ENCODE measurements at places on chromosomes 5 and 9.
A peak's percentile ranks its signal among the peaks of the same experiment; 100 is the strongest.

- DNase-seq, result no peak
Measured at GRCh38 chr9:89865981-89866380, 261.2 kb downstream of the GADD45G start.

DNA sequence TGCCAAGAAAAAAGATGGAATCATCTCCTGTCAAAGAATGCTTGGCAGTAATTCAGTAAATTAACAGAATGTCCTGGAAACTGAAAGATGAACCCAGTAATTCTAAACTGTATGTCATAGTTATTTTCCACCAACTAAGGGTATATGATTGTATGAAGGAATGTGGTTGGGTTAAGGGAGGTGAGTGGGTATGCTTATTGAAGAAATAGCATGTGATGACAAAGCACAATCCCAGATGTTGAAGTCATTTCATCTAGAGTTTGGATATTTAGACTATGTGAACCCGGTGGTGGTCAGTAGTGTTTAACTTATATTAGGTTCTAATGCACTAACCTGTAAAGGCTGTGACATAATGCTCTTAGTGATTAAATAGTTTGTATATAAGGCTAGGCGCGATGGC lies 87.3 kb downstream of the CDKN2A start:
- no peak for DNase-seq

DNA sequence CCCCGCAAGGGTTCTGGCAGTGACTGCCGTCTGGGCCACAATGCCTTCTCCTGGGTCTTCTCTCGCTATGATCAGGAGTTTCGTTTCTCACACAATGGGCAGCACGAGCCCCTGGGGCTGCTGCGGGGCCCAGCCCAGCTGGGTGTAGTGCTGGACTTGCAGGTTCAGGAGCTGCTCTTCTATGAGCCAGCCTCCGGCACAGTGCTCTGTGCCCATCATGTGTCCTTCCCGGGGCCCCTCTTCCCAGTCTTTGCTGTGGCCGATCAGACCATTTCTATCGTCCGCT lies 7.0 kb downstream of the HDHD3 start:
- DNase-seq, result no peak

DNA sequence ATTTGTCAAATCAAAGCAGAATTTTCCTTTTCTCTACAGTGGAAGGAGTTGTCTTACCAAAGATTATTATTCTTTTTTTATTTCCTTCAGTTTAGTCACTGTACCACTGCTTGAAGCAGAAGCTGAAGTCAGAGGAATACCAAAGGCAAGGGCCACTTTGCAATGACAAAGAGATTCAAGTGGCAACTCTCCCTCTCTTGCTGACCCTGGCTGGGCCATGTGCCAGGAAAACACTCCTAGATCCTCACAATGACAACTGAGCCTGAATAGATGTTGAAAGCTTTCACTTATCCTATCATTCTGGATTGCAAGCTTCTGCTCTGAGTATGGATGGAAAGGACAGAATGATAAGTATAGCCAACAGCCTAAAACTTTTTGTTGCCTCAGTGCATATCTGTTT lies 618.3 kb downstream of the NR2F1-AS1 start:
- DNase-seq, result no peak

DNA sequence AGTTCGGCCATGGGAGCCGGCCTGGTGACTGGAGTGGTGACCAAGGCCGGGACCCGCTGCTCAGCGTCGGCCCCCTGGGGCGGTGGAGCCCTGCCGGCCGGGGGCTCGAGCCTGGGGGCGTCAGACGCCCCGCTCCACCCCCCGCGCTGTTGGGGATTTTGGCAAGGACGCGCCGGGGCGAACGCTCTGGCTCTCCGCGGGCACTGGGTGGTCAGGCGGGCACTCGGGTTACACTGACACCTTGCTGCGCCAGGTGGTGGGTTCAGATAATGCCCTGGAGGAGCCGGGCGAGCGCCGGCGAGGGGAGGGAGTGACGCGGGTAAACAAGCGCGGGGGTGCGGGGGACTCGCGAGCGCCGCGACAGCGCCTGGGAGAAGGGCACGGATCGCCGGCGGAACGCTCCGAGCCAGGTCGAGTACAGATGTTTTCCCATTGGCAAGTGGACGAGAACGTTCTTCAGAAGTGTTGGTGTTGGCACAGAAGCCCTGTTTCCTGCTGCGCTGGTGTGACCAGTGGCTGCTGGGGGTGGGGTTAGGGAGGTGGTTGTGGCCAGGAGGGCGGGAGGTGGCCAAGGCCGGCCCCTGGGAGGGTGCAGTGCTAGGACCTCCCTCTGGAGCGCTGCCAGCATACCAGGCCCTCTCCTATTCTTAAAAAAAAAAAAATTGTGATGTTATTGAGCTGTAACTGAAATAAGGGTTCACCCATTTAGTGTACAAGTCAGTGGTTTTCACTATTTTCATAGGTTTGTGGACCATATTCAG lies 773 bp downstream of the SQSTM1 start:
- peak; percentile 92 for DNase-seq

DNA sequence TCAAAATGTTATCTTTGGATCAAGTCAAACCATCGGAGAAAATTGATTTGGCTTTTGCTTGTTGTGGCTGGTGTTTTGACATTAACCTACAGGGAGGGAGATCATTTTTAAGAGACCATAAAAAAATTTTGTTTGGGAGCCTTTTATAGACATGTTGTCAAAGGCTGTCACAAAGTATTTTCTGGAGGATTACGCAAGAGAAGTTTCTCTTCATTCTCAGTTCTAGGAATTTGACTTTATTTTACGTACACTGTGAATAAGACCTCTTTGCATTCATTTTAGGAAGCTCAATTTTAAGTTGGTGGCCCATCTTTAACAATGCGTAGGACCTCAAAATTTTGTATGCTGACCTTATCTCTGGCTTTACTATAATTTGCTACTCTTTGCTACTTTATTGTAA lies 50.2 kb upstream of the SLC44A1 start:
- no peak for DNase-seq

DNA sequence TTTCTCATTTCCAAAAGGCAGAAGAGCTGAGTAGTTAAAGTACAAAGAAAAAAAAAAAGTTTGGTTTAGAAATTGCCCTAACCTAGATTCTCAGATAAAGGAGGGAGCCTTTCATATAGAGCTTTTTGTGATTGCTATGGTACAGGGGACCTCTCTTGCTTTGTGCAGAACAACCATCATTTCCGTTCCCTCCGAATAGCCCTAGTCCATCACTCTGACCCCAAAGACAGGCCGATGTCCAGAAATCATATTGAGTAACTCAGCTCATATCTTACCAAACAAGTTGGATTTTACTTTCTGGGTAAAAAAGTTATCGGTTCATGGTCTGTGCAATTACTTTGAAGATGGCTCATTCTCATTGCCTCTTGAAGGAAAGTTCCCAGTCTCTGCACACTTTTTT lies 36.7 kb upstream of the COL15A1 start:
- no peak for DNase-seq

- no peak for DNase-seq
Measured at GRCh38 chr5:56791396-56791795, 24.0 kb upstream of the MAP3K1 start.

- DNase-seq, result peak; percentile 44
Measured at GRCh38 chr5:23506329-23507236, 826 bp upstream of the PRDM9 start.

DNA sequence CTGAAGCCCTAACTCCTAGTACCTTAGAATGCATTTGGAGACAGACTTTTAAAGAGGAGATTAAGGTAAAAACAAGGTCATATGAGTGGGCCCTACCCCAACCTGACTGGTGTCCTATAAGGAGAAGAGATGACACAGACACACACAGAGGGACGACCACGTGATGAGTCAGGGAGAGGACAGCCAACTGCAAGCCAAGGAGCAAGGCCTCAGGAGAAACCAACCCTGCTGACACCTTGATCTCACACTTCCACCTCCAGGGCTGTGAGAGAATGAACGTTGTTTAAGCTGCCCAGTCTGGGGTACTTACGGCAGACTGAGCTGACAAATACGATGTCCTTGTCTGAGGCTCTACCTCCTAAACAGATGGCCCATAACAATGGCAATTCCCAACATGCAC lies 93.6 kb downstream of the ROR2 start:
- no peak for DNase-seq

DNA sequence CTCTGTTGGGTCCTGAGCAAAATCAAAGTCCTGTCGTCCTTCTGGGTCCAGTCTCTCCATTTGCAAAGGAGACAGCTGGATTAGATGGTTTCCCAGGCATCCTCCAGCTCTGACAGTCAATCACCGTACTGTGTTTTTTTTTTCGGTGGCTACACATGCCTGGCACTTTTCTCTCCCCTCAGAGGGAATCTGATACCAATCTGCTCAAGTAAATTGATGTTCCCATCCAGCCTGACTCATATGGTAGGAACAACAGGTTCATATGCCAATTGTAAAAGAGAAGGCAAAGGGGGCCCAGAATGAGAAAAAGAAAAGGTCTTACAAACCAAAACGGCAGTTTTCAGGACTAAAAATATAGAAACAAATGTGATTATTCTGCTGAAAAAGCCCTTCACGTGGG lies 1.2 kb downstream of the FBXO10 start:
- DNase-seq, result no peak

DNA sequence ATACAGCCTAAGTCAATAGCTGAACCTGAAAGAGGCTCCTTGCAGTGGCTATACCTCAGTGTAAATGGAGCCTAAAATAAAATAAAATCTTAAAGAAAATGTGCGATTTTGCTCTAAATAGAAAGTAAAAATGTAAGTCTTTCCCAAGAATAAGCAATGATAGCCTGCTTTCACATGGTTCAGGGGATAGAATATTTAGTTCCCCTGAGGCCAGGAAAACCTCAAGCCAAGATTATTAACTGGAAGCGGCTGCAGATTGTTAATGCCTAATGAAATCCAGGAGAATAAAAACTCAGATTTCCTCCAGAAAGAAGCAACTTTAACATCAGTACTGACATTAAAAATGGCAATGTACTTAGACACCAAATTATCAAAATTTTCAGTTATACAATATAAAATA lies 463.7 kb downstream of the CYLC2 start:
- DNase-seq, result no peak

- DNase-seq, result no peak
Measured at GRCh38 chr9:98054376-98054951, 2.1 kb upstream of the NANS start.

GRCh38 chr5:157772127-157772526 lies 28.6 kb downstream of the LSM11 start:
- no peak for DNase-seq

DNA sequence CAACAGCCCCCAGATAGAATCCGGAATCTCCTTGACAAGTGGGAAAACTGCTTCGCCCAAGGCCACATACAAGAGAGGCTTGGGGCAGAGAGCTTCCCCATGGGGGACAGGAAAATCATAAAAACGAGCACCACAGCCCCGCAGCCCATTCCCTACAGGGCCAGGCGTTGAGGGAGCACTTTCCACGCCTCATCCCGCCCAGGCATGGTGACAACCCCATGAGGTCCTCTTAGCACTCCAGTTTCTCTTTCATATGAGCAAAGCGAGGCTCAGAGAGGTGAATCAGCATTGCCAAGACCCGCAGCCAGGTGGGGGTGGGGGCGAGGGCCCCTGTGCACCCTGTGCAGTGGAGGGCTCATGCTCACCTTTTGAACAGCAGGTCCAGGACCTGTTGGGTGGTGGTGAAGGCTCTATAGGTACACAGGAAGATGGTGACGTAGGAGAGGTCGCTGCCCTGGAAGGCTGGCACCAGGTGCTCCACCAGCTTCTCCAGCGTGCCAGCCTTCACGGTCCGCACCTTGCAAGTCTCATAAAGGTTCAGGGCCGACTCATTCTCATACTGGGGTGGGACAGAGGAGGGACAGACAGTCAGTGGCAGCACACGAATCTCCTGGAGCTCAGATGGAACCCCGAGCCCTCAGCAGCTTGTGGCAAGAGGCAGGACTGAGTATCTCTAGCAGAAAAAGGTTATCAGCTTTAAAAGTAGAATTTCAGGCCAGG lies 10.9 kb downstream of the RALGDS start:
- DNase-seq, result no peak

GRCh38 chr5:23411200-23411599 lies 96.2 kb upstream of the PRDM9 start:
- DNase-seq, result no peak

DNA sequence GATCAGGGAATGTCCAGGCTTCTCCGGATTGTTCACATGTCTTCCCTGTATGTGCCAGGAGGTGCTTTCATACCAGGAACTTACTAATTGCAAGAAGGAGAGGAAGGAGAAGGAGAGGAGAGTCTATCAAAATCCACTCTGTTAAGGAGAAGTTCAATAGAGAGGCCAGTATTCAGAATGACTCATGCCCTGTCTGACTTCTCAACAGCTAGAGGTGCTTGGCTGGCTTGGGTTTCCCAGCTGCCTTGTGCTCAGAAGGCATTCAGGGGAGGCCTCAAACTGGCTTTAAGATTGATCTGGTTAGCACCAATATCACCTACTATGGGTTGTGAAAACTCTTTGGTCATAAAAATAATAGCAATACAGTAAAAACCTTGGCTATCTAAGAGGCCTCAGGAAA lies 167.9 kb upstream of the GLRA1 start:
- peak; percentile 7 for DNase-seq

Data from SW 1271 (cell line).